Hippocampal formation (tissue), 2 donors: ENCODE measurements at places on chromosomes 5 and 9.
A peak's percentile ranks its signal among the peaks of the same experiment; 100 is the strongest.

- no peak for DNase-seq
These were observed 1.7 kb downstream of the MEGF9 start for GRCh38 chr9:120712539-120713031.

GRCh38 chr9:109401990-109402318 lies 81.1 kb upstream of the EPB41L4B start:
- DNase-seq = no peak

GRCh38 chr9:129131300-129132145 lies 20.3 kb downstream of the PTPA start:
- peak; percentile 53 for DNase-seq

DNA sequence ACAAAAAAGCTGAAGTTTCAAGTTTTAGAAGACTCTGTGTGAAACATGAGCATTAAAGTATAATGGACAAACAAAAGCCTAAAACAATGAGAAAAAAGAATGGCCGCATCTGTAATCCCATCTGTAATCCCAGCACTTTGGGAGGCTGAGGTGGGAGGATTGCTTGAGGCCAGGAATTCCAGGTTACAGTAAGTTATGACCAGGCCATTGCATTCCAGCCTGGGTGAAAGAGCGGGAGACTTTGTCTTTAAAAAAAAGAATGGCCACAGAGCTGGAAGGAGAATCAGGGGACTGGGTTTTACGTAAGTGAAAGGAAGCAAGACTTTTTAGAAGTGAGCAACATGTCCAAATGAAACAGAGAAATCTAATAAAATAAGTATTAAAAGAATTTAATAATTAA lies 2.6 kb upstream of the ATG10 start:
- no peak for DNase-seq

DNA sequence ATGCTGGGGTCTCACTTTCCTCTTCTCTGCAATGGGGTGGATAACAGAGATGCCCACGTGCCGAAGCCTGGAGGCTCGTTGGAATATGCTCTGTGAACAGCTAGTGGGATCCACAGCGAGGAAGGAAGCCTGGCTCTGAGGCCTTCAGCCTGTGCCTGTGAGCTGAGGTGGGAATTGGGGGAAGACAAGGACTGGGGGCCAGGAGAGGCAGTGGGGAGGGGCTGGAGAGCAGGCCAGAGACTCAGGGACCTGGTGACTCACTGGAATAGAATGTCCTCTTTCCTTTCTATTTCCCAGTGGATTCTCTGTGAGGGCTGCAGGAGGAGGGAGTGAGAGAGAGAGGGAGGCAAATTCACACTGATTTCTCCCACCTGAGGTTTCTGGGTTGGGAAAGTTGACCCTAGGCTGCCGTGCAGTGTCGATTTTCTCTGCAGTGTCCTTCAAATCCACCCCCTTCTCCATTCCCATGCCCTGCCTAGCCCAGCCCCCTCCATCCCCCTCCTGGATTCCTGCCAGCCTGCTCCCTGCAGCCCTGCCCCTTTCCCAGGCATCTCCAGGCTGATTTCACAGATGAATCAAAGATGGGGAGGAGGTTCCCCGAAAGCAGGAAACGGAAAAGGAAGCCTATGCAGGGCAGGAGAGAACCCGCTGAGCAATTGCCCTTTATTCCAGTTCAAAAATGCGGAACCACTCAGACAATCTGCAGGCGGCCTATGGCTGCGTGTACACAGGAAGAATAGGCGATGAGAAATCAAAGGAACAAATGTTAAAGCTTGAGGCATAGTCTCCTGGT lies 1.4 kb upstream of the SPAAR start:
- DNase-seq = no peak

- DNase-seq = peak; percentile 25
These were observed 482.9 kb downstream of the TMEM38B start for GRCh38 chr9:106177216-106177615.

- no peak for DNase-seq
These were observed 18.3 kb upstream of the TNFSF15 start for GRCh38 chr9:114824110-114824509.

GRCh38 chr5:179901915-179902762 lies 5.6 kb downstream of the TBC1D9B start:
- DNase-seq = no peak

GRCh38 chr9:27433631-27434325 lies 90.3 kb upstream of the IFNK start:
- no peak for DNase-seq

GRCh38 chr5:111733571-111733970 lies 23.4 kb downstream of the NREP start:
- no peak for DNase-seq

- no peak for DNase-seq
These were observed 721 bp upstream of the MAML1 start for GRCh38 chr5:179731791-179732411.

DNA sequence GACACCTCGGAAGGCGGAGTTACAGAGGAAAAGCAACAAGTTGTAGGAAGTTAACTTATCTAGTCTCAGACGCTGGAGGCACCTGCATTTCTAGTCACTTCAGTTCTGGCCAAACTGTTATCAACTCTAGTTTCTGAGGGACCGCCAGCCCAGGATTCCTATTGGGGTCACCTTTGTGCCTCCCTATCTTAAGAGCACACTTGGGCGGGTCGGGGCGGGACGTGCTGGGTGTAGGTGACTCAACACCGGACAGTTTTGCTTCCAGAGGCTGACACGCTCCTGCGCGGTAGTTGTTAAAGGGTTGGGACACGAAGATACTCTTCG lies 679 bp upstream of the KDM4C start:
- peak; percentile 41 for DNase-seq

- no peak for DNase-seq
These were observed 1578.0 kb downstream of the MAT2B start for GRCh38 chr5:165083394-165083793.

GRCh38 chr5:10149911-10150310 lies 99.8 kb downstream of the ATPSCKMT start:
- DNase-seq = no peak

GRCh38 chr9:32879335-32879734 lies 96.0 kb downstream of the TMEM215 start:
- DNase-seq = no peak

DNA sequence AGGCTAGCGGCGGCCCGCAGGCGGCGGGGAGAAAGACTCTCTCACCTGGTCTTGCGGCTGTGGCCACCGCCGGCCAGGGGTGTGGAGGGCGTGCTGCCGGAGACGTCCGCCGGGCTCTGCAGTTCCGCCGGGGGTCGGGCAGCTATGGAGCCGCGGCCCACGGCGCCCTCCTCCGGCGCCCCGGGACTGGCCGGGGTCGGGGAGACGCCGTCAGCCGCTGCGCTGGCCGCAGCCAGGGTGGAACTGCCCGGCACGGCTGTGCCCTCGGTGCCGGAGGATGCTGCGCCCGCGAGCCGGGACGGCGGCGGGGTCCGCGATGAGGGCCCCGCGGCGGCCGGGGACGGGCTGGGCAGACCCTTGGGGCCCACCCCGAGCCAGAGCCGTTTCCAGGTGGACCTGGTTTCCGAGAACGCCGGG lies 253 bp downstream of the SLC12A2 start:
- no peak for DNase-seq

DNA sequence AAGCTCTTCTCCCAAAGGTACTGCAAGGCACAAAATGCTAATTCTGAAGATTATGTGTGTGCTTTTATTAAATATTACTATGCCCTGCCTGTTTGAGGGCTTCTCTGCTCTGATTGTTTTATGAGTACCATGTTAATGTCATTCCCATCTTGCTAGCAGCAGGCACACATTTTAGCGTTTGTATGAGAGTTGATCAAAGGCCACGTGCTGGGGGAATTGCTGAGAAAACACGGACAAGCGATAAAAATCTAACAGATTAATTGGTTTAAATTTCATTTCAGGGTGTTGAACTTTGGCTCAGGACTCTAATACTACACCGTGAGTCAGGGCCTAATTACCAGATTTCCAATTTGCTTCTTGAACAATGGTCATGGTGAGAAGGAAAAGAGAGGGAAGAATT lies 298.4 kb downstream of the EBF1 start:
- DNase-seq = no peak

GRCh38 chr5:127820910-127821553 lies 117.8 kb downstream of the CCDC192 start:
- no peak for DNase-seq

DNA sequence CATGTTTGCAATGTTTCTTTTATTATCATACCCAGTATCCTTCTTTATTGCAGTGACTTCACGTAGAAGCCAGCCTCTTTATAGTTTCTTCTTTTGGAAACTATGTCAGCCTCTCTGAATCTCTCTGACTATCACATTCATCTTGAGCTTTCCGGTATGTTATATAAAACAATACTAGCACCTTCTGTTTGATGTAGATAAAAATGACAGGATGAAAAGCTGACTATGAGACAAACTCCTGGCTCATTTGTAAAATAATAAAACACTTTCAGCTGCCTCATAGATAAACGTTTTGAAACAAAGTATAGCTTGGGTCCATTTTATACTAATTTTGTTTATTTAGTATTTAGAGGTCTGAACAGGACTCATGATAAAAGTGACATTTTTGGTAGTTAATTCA lies 1145.4 kb upstream of the NUDT12 start:
- no peak for DNase-seq

- DNase-seq = no peak
These were observed 228.7 kb downstream of the TLE1 start for GRCh38 chr9:81460693-81461092.

DNA sequence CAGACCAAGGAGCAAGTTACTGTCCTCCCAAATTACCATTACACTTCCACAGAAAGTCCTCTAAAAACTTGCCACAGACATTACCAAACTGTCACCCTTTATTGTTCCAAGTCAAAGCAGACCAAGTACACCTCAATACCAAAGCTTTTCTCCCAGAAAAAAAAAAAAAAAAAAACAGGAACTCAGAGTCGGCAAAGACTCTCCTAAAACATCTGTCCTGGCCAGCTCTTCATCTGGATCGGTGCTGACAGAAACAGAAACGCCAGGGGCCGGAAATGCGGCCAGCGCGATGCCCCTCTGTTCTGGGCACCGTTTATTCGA lies 718 bp downstream of the DEPDC1B start:
- DNase-seq = no peak

DNA sequence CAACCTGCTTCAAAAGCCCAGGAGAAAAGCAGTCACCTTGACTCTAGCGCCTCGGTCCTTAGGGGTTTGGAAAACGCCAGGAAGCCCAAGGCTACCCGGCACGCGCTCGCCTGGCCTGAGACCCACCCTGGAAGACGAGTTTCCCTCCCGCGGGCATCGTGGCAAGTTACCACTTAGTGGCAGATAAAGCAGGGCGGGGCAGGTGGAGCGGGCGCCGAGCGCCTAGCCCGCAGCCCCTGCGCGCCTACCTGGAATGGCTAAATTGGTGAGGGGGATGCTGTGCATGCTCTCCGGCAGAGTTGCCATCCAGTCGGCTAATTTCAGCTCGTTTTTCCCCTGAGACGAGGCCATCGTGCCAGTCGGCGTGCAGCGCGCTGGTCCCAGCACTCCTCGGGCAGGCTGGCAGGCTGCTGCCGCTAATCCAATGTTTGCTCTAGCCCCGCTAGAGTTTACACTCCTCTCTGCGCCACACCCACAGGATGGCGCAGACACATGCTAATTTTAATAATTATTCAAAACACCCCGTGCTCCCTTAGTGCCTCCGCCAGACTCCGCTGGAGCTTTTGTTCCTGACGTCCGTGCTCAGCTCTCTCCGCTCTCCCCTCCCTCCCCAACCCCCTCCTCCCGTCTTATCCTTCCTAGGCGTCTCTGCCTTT lies at the start of gene PLCXD3:
Gene PLCXD3 (minus strand): TSS at position 426 of the 656 bp plus-strand sequence. CDS start 75 bp downstream, at position 351.
- DNase-seq = no peak

DNA sequence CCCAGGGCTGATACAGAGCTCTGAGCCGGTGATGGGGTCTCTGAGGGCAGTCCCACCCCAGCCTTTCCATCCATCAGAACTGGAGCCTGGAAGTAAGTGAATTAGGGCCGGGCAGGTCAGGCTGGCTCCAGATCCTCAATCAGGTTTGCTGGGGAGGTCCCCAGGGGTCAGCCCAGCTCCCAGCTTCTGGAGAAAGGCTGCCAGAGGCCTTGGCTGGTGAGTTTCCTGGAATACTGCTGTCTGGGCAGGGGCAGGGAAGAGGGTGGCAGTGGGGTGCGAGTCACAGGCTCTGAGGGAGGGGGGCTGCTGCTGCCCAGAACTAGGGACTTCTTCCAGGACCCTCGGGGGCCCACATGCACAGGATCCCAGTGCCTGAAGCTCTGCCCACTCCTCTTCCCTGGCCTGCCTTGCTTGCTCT lies 200.6 kb upstream of the MVB12B start:
- DNase-seq = no peak

GRCh38 chr5:10591966-10592365 lies 28.1 kb downstream of the ANKRD33B start:
- DNase-seq = no peak

DNA sequence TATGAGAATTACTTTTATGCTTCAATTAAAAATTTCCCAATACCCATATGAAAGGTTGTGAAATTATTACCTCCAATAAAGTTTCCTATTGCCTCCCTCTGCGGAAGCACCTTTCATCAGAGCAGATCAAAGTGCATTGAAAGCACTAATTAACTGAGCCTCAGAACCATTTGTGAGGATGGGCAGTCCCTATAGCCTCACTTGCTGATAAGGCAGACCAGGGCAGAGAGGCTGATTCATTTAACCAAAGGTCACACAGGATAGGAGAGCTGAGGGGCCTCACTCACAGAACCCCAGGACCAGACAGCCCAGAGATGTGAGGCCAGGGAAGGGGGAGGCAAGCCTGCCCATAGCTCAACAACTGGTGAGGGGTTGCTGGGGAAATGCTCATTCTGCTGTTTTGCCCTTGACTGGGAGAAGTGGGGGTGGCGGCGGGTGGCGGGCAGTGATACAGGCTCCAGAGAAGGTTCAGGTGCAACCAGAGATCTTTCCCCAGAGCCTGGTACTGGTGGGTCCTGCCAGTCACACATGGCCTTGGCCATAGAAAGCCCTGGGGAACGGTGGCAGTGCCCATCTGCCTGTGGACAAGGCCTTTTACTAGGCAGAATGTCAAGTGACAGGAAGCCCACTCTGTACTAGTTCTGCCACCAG lies 57.9 kb downstream of the MACROH2A1 start:
- DNase-seq = no peak

DNA sequence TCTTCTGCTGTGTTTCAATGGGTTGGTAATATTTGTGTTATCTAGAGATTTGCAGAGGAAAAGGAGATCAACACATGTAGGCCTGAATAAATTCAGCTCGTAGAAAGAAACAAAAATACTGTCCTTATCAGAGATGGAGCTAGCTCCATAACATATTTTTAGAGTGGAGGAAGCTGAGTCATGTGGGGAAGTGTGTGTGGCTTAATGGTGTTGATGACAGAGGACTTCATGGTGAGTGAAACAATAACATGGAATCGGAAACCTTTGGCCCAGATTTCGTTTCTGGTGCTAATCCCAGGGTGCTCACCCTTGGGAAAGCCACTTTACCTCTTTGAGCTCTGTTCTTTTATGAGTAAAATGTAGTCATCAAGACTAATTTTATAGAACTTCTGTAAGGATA lies 825.0 kb downstream of the TLR4 start:
- DNase-seq = no peak

DNA sequence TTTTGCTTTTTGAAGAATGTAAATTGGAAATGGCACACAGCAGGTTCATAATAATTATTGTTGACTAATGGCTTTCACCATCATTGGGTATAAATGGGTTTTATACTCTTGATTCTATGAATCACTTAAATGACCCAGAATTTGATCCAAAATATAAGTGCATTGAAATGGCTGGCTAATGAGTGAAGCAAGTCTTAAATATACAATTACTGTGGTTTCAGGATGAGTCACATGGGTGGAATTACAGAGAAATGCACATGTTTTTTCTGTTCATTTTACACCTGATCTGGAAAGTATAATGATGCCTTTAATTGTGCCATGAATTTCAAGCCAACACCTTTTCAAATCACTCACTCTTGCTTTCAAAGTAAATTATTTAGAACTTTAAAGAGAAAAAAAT lies 380.8 kb upstream of the CD180 start:
- no peak for DNase-seq
